ENCODE measurements at places on chromosomes 11 and 22.
A peak's percentile ranks its signal among the peaks of the same experiment; 100 is the strongest.

GRCh38 chr11:109241988-109242536, 179.9 kb upstream of the C11orf87 start:
- peak; percentile 7 for DNase-seq

DNA sequence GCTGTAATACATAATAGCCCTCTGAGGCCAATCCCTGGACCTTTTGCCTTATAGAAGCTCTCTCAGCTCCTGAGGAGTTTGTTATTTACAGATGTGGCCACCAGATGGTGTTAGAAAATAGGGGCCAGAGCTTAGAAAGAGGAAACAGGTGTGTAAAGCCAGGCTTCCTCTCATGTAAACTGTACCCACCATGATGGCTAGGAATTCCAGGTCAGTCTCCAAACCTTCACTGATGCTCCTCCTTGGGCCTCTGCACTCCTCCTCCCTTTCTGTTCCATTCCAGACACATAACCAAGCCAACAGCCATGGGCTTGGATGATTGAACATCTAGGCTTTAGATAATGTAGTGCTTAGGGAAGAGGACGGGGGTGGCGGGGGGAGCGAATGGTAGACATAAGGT, 39.7 kb downstream of the USP35 start:
- peak; percentile 56 for DNase-seq

- peak; percentile 55 for DNase-seq
These were observed 143.5 kb downstream of the MIAT start for GRCh38 chr22:26800858-26801257.

- DNase-seq: no peak
These were observed 30.3 kb downstream of the MYO18B start for GRCh38 chr22:25772288-25772687.

- peak; percentile 6 for DNase-seq
These were observed 22.3 kb downstream of the NTM start for GRCh38 chr11:131392528-131393255.

DNA sequence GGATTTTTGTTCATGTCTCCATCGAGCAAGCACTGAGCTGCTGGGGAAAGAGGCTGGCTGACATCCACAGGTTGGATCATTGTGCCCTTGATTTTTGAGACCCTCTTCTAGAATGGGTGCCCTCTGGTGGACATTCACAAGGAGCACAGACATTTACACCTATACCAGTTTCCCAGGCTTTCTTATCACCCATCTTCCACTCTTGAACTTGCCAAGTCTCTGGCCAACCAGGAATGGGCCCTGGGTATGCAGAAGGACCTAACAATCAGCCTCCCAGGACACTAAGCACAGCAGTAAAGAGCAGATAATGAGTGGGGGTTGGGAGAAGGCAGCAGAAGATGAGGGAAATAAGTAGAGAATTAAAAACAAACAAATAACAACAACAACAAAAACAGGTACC, 5.7 kb upstream of the INTS4 start:
- DNase-seq: peak; percentile 78

GRCh38 chr11:73473252-73473651, 97.1 kb downstream of the RELT start:
- DNase-seq: no peak

DNA sequence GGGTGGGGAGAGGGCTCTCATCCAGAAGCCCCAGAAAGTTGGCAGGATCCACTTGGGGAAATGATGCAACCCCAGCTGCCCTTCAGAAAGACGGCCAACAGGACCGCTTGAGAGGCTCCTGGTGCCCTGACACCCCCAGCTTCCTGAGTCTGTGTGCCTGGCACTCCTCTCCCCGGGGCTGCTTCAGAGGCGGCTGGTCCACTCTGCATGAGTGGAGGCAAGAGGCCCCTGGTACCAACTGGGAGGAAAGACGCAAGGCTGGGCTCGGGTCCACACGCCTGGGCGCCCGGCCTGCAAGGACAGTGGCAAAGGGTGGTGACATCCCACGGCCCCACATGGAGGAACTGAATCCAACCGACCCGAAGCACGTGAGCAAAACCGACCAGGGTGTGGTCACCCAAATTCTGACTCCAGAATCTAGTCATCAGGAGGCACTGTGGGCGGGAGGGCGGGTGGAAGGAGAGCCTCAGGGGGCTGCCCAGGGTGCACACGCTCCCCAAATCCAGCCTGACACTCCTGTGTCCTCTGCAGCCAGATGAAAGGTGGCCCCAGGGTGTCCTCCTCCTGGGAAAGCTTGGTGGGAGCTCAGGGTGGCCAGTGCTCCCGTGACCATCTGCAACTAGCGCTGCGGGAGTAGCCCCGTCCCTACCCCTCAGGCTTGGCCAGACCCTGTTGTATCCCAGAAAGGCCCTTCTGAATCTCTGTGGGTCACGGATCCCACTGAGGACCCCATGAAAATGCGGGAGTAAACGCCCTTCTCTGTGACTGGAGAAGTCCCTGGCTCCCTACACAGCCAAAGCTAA, 3.7 kb downstream of the RNH1 start:
- peak; percentile 48 for DNase-seq

- no peak for DNase-seq
These were observed 184.5 kb upstream of the NTM start for GRCh38 chr11:131185915-131186314.

GRCh38 chr11:133810766-133811165, 34.5 kb downstream of the SPATA19 start:
- DNase-seq: no peak

- DNase-seq: no peak
These were observed 9.8 kb upstream of the TAGLN start for GRCh38 chr11:117189191-117189940.

Data from EH (cell line).